ENCODE measurements at places on chromosomes 5 and 9.

GRCh38 chr5:116771466-116772151 lies 197.0 kb upstream of the SEMA6A start:
- H3K27ac ChIP-seq = no peak overlapping the region
- no peaks in the 10 kb centered on the region for H3K27me3 ChIP-seq
- H3K4me1 ChIP-seq = peaks cover 19% of the 10 kb centered on the region
- H3K4me3 ChIP-seq = no peak overlapping the region

- no peaks in the 10 kb centered on the region for H3K27me3 ChIP-seq
- peaks cover 8% of the 10 kb centered on the region for H3K4me1 ChIP-seq
- peak; percentile 59 for DNase-seq
- no peak overlapping the region for H3K27ac ChIP-seq
- H3K4me3 ChIP-seq = no peak overlapping the region
- no peaks in the 10 kb centered on the region for H3K36me3 ChIP-seq
These were observed 33.1 kb upstream of the MYOT start for GRCh38 chr5:137834498-137835049.

DNA sequence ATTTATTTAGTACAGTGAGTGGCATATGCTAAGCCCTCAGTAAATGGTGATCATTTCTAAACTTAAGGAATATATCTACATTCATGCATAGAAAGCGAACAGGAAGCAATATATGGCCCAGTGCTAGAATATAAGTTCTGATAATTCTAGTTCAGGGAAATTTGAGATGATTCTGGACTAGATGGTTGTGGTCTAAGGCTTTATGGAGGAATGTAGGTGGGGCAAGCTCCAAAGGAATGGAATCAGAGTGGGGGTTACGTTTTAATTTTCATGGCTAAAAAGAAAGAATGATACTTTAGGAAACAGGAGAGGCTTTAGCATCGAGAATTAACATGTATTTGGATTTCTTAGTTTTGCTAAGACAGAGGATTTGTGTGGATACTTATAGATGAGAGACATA lies 56.1 kb downstream of the MTREX start:
- no peaks in the 10 kb centered on the region for H3K36me3 ChIP-seq
- no peak for DNase-seq
- H3K27me3 ChIP-seq = no peaks in the 10 kb centered on the region
- no peaks in the 10 kb centered on the region for H3K4me1 ChIP-seq
- H3K4me3 ChIP-seq = no peak overlapping the region

- H3K36me3 ChIP-seq = no peaks in the 10 kb centered on the region
- H3K27me3 ChIP-seq = no peaks in the 10 kb centered on the region
- H3K4me3 ChIP-seq = no peak overlapping the region
- DNase-seq = no peak
- H3K27ac ChIP-seq = no peak overlapping the region
These were observed 24.3 kb downstream of the CENPP start for GRCh38 chr9:92349771-92350739.

- no peaks in the 10 kb centered on the region for H3K4me1 ChIP-seq
- no peak overlapping the region for H3K4me3 ChIP-seq
- no peak overlapping the region for H3K27ac ChIP-seq
- H3K27me3 ChIP-seq = no peaks in the 10 kb centered on the region
- H3K36me3 ChIP-seq = no peaks in the 10 kb centered on the region
These were observed 27.9 kb upstream of the LPCAT1 start for GRCh38 chr5:1551426-1552301.

GRCh38 chr5:178431063-178431781 lies 159.0 kb downstream of the COL23A1 start:
- peaks cover 3% of the 10 kb centered on the region for H3K4me1 ChIP-seq
- H3K4me3 ChIP-seq = no peak overlapping the region
- H3K27me3 ChIP-seq = no peaks in the 10 kb centered on the region

- H3K4me3 ChIP-seq = no peak overlapping the region
- no peak overlapping the region for H3K27ac ChIP-seq
- H3K27me3 ChIP-seq = no peaks in the 10 kb centered on the region
- no peaks in the 10 kb centered on the region for H3K4me1 ChIP-seq
- no peaks in the 10 kb centered on the region for H3K36me3 ChIP-seq
These were observed 382.1 kb upstream of the CDH18 start for GRCh38 chr5:20370061-20370460.

DNA sequence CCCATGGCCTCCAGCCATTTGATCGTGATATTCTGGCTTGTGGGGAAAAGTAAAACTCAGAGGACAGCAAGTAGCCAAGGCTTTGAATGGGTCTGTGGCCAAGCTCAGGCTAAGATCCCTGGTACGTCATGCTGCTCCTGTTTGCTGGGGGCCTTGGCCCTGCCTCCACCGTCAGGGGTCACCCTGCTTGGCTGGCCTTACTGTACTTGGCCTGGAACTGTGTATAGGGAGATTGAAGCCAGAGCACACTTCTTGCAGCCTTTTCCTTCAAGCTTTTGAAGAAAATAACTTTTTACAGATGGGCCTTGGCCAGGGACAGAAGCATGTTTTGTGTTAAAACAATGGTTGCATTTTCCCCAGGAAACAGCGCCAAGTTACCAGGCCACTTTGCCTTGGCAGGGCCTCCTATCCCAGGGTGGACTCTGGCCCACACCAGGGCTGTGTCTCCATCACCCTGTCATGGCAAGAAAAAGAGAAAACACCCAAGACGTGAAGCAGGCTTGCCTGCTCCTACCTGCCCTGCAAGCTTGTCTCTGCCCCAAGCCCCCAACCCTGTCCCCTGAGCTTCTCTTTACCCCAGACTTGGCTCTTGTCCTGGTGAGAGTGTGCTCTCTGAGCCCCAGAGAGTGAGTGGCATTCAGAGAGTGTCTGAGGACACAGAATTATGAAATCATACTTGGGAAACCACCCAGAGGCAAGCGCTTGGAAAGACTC lies 286.9 kb downstream of the GADD45G start:
- H3K4me1 ChIP-seq = peaks cover 5% of the 10 kb centered on the region
- DNase-seq = no peak
- H3K27ac ChIP-seq = no peak overlapping the region
- H3K36me3 ChIP-seq = no peaks in the 10 kb centered on the region
- no peak overlapping the region for H3K4me3 ChIP-seq
- H3K27me3 ChIP-seq = no peaks in the 10 kb centered on the region

GRCh38 chr5:94445726-94446125 lies 172.7 kb downstream of the KIAA0825 start:
- DNase-seq = no peak
- no peaks in the 10 kb centered on the region for H3K36me3 ChIP-seq
- H3K27me3 ChIP-seq = no peaks in the 10 kb centered on the region
- no peaks in the 10 kb centered on the region for H3K4me1 ChIP-seq
- H3K4me3 ChIP-seq = no peak overlapping the region

DNA sequence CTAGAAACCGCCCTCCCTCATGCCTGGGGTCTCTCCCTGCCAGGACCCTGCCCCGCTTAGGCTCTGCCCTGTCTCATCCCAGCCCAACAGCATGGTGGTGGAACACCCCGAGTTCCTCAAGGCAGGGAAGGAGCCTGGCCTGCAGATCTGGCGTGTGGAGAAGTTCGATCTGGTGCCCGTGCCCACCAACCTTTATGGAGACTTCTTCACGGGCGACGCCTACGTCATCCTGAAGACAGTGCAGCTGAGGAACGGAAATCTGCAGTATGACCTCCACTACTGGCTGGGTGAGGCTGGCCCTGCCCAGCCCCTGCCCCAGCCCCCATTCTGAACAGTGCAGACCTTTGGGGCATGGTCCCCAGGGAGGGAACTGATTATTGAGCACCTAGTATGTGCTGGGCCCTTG lies 33.9 kb downstream of the GSN start:
- H3K4me3 ChIP-seq = no peak overlapping the region
- no peak for DNase-seq
- H3K27ac ChIP-seq = no peak overlapping the region
- peaks cover 2% of the 10 kb centered on the region for H3K4me1 ChIP-seq

GRCh38 chr9:96027251-96028131 lies 152.0 kb downstream of the ERCC6L2 start:
- peak; percentile 48 for DNase-seq
- H3K27me3 ChIP-seq = no peaks in the 10 kb centered on the region
- peaks cover 5% of the 10 kb centered on the region for H3K4me1 ChIP-seq
- no peaks in the 10 kb centered on the region for H3K36me3 ChIP-seq
- H3K27ac ChIP-seq = no peak overlapping the region

Data from mesendoderm (in vitro differentiated cells).